ENCODE measurements at places on chromosomes 16 and 17.

DNA sequence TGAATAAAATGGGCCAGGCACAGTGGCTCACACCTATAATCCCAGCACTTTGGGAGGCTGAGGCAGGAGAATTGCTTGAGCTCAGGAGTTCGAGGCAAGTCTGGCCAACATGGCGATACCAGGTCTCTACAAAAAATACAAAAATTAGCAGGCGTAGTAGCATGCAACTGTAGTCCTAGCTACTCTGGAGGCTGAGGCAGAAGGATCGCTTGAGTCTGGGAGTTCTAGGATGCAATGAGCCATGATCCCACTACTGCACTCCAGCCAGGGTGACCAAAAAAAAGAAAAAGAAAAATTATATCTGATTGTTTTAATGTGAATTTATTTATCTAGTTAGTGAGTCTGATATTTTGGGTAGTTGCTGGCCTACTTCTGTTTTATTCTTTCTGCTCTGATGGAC lies 7.0 kb downstream of the IL34 start:
- no peak for DNase-seq

DNA sequence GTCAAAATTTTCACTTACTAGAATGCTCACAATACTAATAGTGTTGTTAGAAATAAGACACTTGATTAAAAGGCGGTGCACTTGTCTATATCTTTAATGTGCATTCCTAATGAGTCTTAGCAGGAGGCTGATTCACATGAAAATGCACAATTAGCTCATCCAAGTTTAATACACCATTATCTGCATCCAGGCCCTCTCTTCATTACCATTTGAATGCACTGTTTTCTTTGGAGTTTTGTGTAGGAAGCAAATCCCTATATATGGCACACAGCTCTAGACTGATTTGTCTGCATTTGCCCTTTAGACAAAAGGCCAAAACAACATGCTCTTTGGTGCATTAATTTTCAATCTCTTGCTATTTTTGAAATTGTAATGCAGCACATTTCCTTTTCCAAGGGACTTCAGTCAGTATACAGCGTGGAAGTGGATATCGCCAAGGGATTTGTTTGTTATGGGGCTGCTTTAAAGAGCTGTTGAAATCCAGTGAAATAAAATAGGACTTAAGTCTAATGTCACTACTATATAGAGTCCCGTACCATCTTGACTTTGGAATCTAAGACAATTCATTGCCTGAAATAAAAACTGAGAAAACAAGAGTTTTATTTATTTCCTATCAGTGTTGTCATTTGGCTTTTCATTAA lies 257.6 kb upstream of the CPHXL start:
- DNase-seq = no peak

DNA sequence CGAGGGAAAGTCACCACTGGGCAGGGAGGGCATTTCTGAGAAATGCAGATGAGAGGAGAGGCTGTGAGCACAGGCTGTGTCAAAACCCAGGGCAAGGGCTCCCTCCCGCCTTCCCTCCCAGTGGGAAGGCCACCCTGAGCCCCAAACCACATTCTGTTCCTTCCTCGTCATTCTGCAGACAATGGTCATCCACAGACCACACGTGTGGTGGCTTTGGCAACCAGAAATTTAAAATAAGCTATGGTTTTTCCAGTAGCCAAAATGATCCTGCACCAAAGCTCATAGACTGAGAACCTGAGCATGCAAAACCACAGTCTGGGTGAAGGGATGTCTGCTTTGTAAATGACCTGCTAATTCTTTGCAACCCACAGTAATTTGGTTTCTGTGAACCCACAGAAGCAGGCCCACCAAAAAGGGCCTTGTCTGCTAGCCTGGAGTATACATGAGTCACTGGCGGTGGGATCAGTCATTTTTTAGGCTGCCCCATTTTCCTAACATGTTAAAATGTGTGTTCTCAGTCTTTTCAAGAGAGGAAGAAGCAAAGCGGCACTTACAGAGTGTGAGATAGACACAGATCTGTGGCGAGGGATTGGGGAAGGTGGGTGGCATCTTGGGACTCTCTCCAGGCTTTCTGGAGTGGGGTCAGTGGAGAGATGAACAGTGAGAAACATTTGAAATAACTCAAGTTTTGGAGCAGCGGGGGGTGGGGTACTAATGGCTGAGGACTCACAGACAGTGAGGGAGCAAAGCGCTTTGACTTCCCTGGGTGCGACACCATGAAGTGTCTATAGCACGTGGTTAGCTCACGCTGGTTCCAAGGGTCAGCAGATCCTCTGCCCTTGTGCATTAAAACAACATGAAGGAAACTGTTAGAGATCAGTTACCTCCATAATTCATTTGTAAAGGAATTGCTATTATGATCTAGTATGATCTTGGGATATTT lies 20.5 kb downstream of the GRB7 start:
- peak; percentile 91 for DNase-seq

DNA sequence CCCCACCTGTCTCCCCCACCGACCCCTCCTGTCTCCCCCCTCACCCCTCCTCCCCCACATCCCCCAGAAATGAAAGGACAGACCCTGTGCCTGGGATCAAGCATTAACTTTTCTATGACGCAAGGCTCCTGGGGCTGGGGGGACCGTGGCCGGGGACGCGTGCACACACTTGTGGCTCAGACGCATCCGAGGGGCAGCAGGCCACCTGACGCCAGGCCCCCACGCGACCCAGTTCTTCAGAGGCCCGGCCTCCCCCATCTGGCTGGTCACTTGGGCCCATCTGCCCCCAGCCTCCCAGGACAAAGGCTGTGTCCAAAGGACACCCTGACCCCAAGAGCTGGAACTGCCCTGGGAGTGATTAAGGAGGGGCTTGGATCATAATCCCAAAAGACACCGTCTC lies 14.0 kb upstream of the PVALEF start:
- no peak for DNase-seq

- DNase-seq = no peak
These were observed 57.9 kb downstream of the SDK2 start for GRCh38 chr17:73586275-73586832.

GRCh38 chr17:39225959-39226683 lies 376 bp upstream of the STAC2 start:
- peak; percentile 35 for DNase-seq

DNA sequence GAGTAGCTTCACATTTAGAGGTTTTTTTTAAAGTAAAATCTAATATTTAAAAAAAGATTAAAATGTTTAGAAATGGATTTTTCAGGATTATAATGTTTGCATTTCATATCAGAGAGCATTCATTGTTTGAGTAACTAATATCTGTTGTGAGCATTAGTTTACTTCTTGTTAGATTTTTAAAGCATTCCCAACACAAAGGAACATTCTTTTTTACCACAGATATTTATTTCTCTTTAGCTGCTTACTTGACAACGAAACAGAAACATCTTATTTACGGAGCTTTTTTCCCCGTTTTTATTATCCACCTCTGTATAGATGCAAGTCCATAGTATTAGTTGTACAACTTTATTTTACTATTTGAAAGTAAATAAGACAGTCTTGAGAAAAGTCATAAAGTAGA lies 53.0 kb downstream of the NFAT5 start:
- no peak for DNase-seq

DNA sequence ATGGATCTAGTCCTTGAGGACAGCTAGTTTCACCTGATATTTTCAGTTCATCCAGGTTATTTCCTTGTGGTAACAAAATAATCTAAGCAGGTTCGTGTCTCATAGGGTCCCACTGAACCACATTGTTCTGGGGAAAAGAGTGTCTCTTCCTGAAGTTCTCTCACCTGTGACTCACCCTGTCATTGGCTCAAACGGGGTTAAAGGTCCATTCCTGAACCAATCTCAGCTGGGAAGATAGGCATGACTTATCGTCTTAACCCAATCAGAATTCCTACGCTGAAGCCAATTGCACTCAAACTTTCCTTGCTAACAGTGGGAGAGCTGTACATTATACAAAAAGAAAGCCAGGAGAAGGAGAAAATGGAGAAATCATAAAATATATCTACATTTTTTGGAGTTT lies 475.8 kb downstream of the TOX3 start:
- DNase-seq = no peak

DNA sequence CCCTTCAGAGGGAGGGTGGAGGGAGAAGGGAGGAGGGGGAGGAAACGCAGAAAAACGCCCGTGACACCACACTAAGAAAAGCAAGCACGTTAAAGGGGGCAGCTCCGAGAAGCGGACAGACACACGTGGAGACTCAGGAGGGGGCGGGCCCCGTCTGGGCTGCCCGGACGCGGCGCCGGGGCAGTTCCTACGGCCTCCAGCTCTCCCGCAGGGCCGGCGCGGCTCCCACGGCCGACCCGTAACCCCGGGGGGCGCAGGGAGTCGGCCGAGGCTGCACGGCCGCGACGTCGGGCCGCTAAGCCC lies 362 bp downstream of the KLHDC4 start:
- peak; percentile 79 for DNase-seq

DNA sequence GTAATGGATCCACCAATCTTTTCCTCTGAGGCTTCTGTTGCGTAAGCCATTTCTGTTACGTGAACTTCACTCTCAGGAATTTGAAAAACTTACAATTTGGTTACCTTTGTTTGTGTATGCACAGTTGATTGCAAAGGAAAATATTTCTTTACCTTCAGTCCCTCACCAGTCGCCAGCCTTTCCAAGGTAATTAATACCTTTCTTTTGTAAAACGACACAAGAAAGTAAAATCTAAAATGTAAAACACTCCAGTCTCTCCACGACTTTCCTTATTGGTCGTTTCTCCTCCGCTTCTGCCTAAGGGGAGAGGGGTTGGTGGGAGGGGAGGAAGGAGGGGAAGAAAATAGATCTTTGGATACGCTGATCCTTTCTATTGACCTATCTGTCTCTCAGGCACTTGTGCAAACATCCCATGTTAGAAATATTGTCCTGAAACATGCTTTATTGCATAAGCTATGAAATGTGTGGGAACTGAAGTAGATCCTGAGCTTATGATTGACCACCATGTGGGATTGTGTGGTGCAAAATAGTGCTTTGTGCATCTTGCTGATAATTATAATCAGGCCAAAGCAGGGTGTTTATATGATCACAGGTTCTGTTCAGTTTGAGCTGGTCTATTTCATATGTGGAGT lies 32.4 kb upstream of the EFCAB13 start:
- DNase-seq = no peak

- DNase-seq = no peak
These were observed 37.4 kb upstream of the GNA13 start for GRCh38 chr17:65093930-65094329.

DNA sequence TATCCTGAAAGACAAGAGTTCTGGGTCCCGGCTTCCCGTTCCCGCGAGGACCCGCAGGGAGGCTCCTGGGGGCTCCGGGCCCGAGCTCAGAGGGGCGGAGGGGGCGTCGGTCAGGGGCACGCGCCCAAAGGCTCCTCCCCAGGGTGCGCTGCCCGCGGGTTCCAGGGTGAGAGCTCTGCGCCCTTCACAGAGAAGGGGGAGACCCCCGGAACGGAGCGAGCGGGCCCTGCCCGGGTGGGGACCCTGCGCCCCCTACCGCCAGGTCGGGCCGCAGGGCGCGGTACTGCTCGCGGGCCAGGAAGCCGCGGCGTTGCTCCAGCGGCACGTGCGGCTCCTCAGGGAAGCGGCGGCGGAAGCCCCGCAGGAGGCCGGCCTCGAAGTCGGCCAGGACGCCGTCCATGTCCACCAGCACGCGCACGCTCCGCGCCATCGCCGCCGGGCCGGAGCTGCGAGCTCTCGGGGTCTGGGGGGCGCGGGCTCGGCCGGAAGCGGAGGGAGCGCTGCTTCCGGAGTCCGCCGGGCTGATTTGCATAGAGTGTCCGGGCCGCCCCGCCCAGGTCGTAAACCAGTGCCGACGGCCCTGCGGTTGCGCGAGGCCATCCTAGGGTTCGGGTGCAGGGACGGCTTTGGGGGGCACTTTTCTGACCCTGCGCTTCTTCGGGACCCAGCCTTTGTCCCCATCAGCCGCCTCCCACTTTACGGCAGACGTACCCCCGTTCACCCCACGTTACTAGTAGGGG lies at the start of gene NT5C:
TSS of gene NT5C (minus strand) at position 465 of the 740 bp plus-strand sequence. CDS start at position 430, 35 bp downstream.
- peak; percentile 55 for DNase-seq

GRCh38 chr17:44760474-44761308 lies 1.9 kb downstream of the ADAM11 start:
- DNase-seq = no peak

- peak; percentile 43 for DNase-seq
These were observed 204.5 kb upstream of the RPL38 start for GRCh38 chr17:73998653-73999645.

- no peak for DNase-seq
These were observed 27.4 kb downstream of the TMC6 start for GRCh38 chr17:78101112-78101511.

- no peak for DNase-seq
These were observed 7.6 kb downstream of the UBALD2 start for GRCh38 chr17:76272541-76273444.

DNA sequence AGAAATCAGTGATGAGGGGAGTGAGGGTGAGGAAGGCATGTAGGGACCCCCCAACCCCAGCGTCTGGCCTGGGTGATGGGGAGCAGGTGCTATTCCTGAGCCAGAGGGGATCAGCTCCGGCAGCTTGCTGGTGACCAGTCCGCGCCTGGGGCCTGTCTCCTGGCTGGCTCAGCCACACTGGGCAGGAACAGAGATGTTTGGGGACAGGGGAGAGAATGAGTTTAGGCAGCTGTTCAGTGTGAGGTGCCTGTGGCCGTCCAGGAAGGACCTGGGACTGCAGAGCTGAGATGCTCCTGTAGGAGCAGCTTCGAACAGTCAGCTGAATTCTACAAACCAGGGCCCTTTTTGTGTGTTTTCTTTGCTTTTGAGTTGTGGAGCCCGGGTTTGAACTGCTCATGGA lies 23.2 kb upstream of the SPNS2 start:
- no peak for DNase-seq

GRCh38 chr17:27615121-27615520 lies 15.9 kb upstream of the LGALS9 start:
- no peak for DNase-seq

DNA sequence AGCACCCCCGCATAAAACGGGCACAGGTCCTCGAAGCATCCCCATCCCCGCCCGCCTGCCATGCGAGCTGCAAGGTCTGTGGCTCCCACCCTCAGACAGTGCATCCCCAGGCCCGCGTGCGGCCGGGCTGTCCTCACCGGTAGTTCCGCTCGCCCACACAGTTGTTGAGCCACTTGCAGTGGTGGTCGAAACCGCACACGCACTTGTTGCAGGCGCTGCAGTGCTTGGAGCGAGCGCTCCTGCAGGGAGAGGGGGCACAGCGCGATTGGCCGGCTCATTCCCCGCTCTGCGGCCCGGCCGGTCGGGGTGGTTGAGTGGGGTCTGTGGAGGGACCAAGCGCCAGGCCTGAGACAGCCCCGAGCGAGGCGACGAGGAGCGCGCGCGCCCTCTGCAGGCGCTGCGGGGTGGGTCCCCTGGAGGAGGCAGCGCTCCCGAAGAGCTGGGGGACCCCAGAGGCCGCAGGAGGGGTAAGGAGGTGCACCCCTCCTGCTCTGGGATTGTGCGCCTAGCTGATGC lies 6.0 kb upstream of the TPPP3 start:
- peak; percentile 37 for DNase-seq

All from CD4-positive, alpha-beta T cell treated with Interleukin-2 at 100 ng/mL for 4 hours (primary cell).